ENCODE measurements at places on chromosomes 11 and 22. TPM values are rescaled to one million over a fixed set of nuclear protein-coding genes. Genes with fewer than 3 reads are reported as not detected.

DNA sequence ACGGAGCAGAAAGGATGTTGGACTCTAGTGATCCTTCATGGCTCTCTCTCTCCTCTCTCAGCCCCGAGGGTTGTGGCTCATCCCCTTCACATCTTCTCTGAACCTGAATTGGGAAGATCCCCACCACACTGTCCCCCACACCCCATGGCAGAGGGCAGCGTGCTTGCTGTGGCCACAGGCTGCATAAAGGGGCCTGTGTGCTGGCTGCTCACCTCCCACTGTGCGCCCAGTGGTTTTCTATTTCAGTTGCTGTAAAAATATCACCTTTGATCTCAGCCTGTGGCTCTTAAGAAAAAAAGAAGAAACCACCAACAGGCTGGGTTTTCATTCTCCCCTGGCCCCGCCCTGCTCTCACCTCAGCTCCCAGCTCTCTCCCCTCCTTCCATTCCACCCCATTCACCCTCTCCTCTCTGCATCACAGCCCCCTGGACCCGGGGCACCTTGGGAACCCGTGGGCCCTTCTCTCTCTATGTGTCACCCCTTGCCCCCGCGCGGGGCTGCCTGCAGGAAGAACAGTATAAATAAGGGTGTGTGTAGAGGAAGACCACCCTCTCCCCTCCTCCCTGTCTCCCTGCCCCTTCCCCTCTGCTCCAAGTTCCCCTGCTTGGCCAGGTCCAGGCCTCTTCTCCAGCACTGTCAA lies 25.8 kb upstream of the WNT11 start:
- H3K27ac ChIP-seq: peak overlapping the region; percentile 34
- H3K36me3 ChIP-seq: peaks cover 6% of the 10 kb centered on the region
- DNase-seq: peak; percentile 59
- H3K27me3 ChIP-seq: peaks cover 11% of the 10 kb centered on the region
- H3K4me1 ChIP-seq: peaks cover 55% of the 10 kb centered on the region
- peak overlapping the region; percentile 30 for H3K4me3 ChIP-seq

- H3K36me3 ChIP-seq: no peaks in the 10 kb centered on the region
- peaks cover 28% of the 10 kb centered on the region for H3K27me3 ChIP-seq
- H3K4me3 ChIP-seq: no peak overlapping the region
- no peak overlapping the region for H3K27ac ChIP-seq
These were observed 2.4 kb downstream of the MPST start for GRCh38 chr22:37021710-37022482.

- peaks cover 10% of the 10 kb centered on the region for H3K36me3 ChIP-seq
- H3K27me3 ChIP-seq: peaks cover 13% of the 10 kb centered on the region
- DNase-seq: no peak
- H3K4me1 ChIP-seq: peaks cover 5% of the 10 kb centered on the region
These were observed 123.0 kb downstream of the PLEKHA7 start for GRCh38 chr11:16891165-16891564.

DNA sequence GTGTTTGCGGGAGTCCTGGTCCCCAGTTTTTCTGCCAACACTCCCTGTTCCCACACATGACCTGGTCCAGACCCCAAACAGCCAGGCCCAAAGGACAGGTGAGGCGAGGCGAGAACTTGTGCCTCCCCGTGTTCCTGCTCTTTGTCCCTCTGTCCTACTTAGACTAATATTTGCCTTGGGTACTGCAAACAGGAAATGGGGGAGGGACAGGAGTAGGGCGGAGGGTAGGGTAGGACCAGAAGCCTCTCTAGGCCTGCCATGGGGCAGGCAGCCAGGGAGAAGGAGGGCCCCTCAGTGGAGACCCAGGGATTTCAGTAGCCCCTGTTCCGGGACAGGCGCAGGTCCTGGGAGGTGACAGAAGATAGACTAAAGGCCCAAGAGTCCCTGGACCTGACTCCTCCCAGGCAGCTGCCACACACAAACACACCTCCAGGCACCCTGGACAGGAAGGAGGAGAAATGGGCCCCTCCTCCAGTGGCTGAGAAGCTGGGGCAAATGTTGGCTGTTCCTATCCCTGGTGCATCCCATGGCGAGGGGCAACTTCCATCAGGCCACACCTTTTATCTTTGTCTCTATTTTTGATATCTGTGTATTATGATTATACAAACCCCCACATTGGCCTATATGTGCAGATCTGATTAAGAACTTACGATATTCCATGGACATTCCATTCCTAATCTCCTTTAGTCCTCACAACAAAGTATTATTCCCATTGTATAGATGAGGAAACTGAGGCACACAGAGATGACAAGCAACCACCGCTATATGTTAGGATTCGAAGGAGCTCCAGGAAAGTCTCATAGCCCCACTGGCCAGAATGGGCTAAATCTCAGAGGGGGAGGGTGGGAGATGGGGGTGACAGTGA lies 626 bp upstream of the F2 start:
- H3K27ac ChIP-seq: no peak overlapping the region
- no peaks in the 10 kb centered on the region for H3K27me3 ChIP-seq
- peaks cover 2% of the 10 kb centered on the region for H3K4me1 ChIP-seq
- no peak overlapping the region for H3K4me3 ChIP-seq

- peaks cover 95% of the 10 kb centered on the region for H3K36me3 ChIP-seq
- no peak for DNase-seq
- no peak overlapping the region for H3K27ac ChIP-seq
- H3K4me1 ChIP-seq: peaks cover 57% of the 10 kb centered on the region
- no peak overlapping the region for H3K4me3 ChIP-seq
- H3K27me3 ChIP-seq: no peaks in the 10 kb centered on the region
These were observed 5.1 kb downstream of the SLC43A3 start for GRCh38 chr11:57421805-57422204.

- DNase-seq: no peak
- H3K27me3 ChIP-seq: no peaks in the 10 kb centered on the region
- H3K4me1 ChIP-seq: peaks cover 26% of the 10 kb centered on the region
- peak overlapping the region; percentile 32 for H3K27ac ChIP-seq
- H3K36me3 ChIP-seq: peaks cover 51% of the 10 kb centered on the region
These were observed 10.7 kb upstream of the B3GAT3 start for GRCh38 chr11:62632492-62632891.

GRCh38 chr11:64100782-64101353 lies 65.0 kb downstream of the MACROD1 start:
- H3K27ac ChIP-seq: no peak overlapping the region
- H3K27me3 ChIP-seq: no peaks in the 10 kb centered on the region
- DNase-seq: no peak
- no peak overlapping the region for H3K4me3 ChIP-seq

DNA sequence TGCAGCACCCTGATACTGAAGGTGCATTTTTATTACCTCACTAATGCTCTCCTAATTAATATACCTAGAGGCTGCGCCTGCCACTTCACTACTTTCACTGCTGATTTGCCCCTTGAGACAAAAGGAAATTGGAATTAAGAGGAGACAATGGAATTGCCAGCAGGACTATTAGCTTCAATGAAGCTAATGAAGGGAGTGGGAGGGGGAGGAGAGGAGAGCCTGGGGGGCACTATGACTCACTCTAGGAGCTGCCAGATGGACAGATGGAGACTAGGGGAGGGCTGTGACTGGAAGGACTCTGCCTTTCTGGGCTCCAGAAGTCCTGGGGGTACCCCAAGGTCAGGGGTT lies 102.8 kb upstream of the DRD2 start:
- H3K27me3 ChIP-seq: peaks cover 14% of the 10 kb centered on the region
- DNase-seq: no peak
- H3K4me3 ChIP-seq: no peak overlapping the region
- no peak overlapping the region for H3K27ac ChIP-seq

GRCh38 chr11:122430490-122430889 lies 225.0 kb upstream of the UBASH3B start:
- H3K4me1 ChIP-seq: no peaks in the 10 kb centered on the region
- DNase-seq: no peak
- peaks cover 10% of the 10 kb centered on the region for H3K27me3 ChIP-seq
- no peak overlapping the region for H3K4me3 ChIP-seq
- no peak overlapping the region for H3K27ac ChIP-seq
- H3K36me3 ChIP-seq: no peaks in the 10 kb centered on the region

DNA sequence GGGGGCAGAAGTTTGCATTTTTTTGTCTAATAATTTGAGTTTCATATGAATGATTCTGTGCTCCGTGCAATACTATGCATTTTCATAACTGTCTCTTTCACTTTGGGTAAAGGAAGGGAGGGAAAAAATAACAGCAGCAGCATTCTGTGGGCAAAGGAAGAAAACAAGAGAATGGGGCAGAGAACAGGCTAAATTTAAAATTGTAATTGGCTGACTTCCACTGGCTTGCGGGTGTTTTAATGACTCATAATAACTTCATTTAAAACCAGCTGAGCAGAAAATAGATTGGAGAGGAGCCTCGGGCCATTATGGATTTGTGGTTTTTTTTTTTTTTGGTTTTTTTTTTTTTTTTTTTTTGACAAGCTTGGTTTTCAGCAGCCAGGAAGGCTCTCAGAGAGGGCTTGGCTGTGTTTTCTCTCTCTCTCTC lies 107.4 kb downstream of the ZBTB16 start:
- peak overlapping the region; percentile 35 for H3K4me3 ChIP-seq
- H3K27me3 ChIP-seq: no peaks in the 10 kb centered on the region
- no peak for DNase-seq
- no peaks in the 10 kb centered on the region for H3K36me3 ChIP-seq
- H3K27ac ChIP-seq: peak overlapping the region; percentile 82

DNA sequence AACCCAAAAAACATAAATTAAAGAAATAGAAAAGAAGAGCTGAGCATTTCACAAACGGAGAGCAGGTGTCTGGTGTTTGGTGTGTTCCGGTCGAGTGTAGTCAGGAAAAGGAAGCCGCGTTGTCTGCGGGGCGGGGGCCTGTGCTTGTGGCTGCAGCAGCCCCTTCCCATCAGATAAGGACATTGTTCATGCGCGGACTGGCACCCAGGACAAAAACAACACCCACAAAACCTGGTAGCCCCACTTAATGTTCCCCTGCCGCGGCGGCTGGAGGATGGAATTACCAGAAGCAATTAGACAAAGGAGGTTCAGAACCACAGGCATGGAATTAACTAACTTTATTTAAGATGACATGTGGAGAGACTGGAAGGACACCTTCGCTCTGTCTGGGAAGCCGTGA lies 29.9 kb downstream of the KRTAP5-5 start:
- H3K36me3 ChIP-seq: no peaks in the 10 kb centered on the region
- H3K27me3 ChIP-seq: peaks cover 36% of the 10 kb centered on the region
- H3K27ac ChIP-seq: no peak overlapping the region
- no peak overlapping the region for H3K4me3 ChIP-seq
- DNase-seq: no peak
- H3K4me1 ChIP-seq: peaks cover 1% of the 10 kb centered on the region

- no peaks in the 10 kb centered on the region for H3K36me3 ChIP-seq
- H3K4me1 ChIP-seq: no peaks in the 10 kb centered on the region
- DNase-seq: no peak
- H3K27ac ChIP-seq: no peak overlapping the region
- H3K4me3 ChIP-seq: no peak overlapping the region
These were observed 255.5 kb upstream of the B3GAT1 start for GRCh38 chr11:134667505-134667904.

- H3K4me3 ChIP-seq: no peak overlapping the region
- no peak for DNase-seq
- H3K27ac ChIP-seq: peak overlapping the region; percentile 1
- peaks cover 4% of the 10 kb centered on the region for H3K4me1 ChIP-seq
- no peaks in the 10 kb centered on the region for H3K36me3 ChIP-seq
- H3K27me3 ChIP-seq: no peaks in the 10 kb centered on the region
These were observed 27.7 kb upstream of the RAB1B start for GRCh38 chr11:66240781-66241136.

GSTT2 gene
- not detected for total RNA-seq

MS4A4A gene
- total RNA-seq: not detected

RFPL2 gene
- total RNA-seq: not detected

FGF4 gene
- total RNA-seq: not detected

TUG1 gene
- 45.6 TPM for total RNA-seq

OR8D1 gene
- not detected for total RNA-seq

POLR3H gene
- total RNA-seq: 70.1 TPM

PLAAT2 gene
- total RNA-seq: 1.0 TPM

IGSF22 gene
- 1.1 TPM for total RNA-seq

BRSK2 gene
- total RNA-seq: 0.46 TPM

OR52A1 gene
- not detected for total RNA-seq

CAPN5 gene
- total RNA-seq: 2.4 TPM
